Memory B cell (primary cell): ENCODE measurements at places on chromosomes 2 and 18.

- DNase-seq = no peak
These were observed 37.7 kb upstream of the MEX3C start for GRCh38 chr18:51235009-51235789.

- no peak for DNase-seq
These were observed 102.2 kb downstream of the AP1S3 start for GRCh38 chr2:223735035-223735640.

GRCh38 chr2:226017537-226017936 lies 618.0 kb downstream of the NYAP2 start:
- no peak for DNase-seq

GRCh38 chr18:31942291-31942998 lies 483 bp downstream of the TRAPPC8 start:
- no peak for DNase-seq

- DNase-seq = no peak
These were observed 12.8 kb downstream of the TANK start for GRCh38 chr2:161172901-161173540.

GRCh38 chr18:69956665-69957620 lies 9.3 kb upstream of the CD226 start:
- no peak for DNase-seq

- no peak for DNase-seq
These were observed 158.2 kb downstream of the STK39 start for GRCh38 chr2:168089200-168089599.

GRCh38 chr2:140164449-140164848 lies 1384.3 kb upstream of the NXPH2 start:
- no peak for DNase-seq

DNA sequence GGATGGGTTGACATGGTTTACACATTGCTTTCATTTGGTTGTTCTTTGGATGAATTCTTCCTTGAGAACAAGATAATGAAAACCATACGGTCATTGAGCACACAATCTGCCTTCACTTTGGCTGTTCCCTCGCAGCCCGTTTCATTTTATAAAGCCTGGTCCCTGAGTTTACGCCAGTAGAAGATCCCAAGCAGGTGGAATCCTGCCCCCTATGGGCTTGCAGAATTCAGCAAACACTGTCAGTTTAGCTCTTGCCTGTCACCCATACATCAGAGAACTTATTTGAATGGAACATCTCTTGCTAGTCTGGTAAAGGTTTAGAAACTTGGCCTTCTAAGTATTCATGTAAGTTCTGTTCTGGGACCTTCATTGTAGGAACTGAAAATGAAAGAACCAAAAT lies 666.4 kb upstream of the ZEB2 start:
- DNase-seq = no peak

GRCh38 chr2:29059624-29060023 lies 14.7 kb downstream of the PCARE start:
- no peak for DNase-seq

DNA sequence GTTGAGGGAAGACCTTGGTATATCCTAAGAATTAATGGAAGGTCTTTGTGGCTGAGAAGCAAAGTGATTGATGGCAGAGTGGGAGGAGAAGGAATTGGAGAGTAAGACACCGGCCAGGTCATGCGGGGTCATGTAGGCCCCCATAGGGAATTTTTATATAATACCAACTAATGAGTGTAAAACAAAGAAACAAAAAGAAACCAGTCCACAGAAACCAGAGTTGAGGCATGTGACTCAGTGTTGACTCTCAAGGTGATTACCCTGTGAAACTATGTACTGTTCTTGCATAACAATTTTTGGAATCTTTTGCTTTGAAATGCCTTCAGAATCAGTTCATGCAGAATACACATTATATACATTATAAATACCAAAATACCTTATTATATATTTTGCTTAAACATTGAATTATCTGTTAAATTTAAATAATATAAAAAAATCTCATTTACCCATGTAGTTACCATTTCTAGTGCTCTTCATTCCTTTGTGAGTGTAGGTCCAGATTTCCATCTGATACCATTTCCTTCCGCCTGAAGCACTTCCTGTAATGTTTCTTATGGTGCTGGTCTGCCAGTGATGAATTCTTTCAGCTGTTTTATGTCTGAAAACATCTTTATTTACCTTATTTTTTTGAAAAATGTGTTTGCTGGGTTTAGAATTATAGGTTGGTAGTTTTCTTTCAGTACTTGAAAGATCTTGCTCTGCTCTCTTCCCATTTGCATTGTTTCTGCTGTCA lies 8.6 kb downstream of the CLIP4 start:
- no peak for DNase-seq

GRCh38 chr2:109644571-109645275 lies 30.6 kb downstream of the SOWAHC start:
- DNase-seq = no peak

GRCh38 chr18:43159086-43159770 lies 43.7 kb upstream of the RIT2 start:
- DNase-seq = no peak

GRCh38 chr2:213679894-213680293 lies 395.6 kb downstream of the SPAG16 start:
- DNase-seq = no peak

- no peak for DNase-seq
These were observed 143.0 kb upstream of the SOX11 start for GRCh38 chr2:5548991-5549715.

GRCh38 chr2:73907840-73908452 lies 15.1 kb downstream of the ACTG2 start:
- peak; percentile 35 for DNase-seq

GRCh38 chr2:144430722-144431391 lies 89.1 kb downstream of the ZEB2 start:
- no peak for DNase-seq

DNA sequence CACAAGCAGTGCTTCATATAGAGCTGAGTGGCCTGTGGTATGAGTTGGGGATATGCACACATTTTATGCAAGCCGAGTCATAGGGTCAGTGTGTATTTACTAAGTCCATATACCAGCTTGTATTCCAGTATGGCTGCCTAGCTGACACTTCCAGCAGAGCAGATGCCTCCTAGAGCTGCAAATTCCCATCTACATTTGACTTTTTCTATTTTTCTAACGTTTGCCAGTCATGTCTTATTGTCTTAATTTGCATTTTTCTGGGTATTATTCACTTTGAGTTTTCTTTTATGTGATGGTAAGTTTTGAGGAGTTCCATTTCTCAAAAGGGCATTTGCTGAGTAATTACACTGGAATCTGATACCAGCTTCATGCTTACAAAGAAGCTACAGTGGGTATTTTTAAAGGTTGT lies 334.5 kb upstream of the CDH2 start:
- no peak for DNase-seq

DNA sequence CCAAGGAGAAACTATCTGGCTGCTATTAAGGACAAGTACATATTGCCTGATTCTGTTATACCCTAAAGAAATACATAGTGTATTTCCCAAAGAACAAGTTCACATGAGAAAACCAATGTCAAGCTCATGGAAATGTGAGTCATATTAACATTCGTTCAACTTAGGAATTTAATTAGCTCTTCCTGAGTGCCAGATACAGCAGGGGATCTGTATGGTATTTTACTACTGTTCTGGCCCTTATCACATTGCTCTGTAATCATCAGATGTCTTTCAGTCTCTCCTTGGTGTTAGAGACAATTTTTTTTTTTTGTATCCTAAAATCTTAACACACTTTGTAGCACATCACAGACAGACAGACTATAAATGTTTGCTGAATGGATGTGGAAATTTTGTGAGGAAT lies 395.0 kb upstream of the CRIM1 start:
- no peak for DNase-seq

- no peak for DNase-seq
These were observed 116.0 kb downstream of the UXS1 start for GRCh38 chr2:106078096-106078495.
